SK-N-SH treated with all-trans-retinoic acid at 6 μM for 48 hours (cell line): ENCODE measurements at places on chromosomes 12 and 14.
A peak's percentile ranks its signal among the peaks of the same experiment; 100 is the strongest.

GRCh38 chr12:94289461-94290312, 141.3 kb downstream of the PLXNC1 start:
- ATAC-seq: peak; percentile 83

DNA sequence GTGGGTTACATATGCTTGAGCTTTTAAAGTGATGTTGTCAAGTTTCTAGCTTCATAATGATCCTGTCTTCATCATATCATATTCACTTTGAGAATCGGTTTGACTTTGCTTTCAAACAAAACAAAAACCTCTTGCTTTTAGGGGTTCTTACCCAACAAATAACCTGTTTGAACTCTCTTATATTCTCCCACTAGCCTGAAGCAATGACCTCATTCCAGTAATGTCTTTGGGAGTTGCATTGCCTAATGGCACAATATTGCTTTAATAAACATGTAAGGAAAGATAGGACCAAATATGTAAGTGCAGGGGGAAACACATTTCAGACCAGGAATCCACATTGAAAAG, 27.7 kb downstream of the WBP11 start:
- ATAC-seq: no peak

GRCh38 chr14:104690861-104691455, 1.5 kb downstream of the INF2 start:
- ATAC-seq: no peak

GRCh38 chr12:19200261-19200660, 70.7 kb downstream of the PLEKHA5 start:
- ATAC-seq: no peak; the same call in 2 of the 3 replicates

GRCh38 chr12:57732726-57733593, 5.6 kb downstream of the AGAP2 start:
- ATAC-seq: no peak
